ENCODE measurements at places on chromosomes 3 and 15.

DNA sequence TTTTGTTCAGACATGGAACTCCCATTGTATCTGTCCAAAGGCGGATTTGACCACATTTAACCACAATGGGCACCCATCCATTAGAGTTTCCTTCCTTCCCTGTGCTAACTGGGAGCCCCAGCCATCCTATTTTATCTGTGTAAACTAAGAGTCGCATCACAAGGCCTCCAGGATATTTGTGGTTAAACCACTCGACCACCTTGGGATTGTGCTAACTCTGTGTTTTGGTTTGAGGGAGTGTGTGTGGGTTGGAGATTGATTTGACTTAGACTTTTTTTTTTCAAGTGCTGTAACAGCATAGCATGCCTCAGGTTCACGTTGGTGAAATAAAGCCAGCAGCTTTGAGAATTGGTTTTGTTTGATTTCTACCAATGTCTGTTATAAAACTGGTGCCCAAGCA, 100.4 kb upstream of the TP63 start:
- DNase-seq, result no peak

DNA sequence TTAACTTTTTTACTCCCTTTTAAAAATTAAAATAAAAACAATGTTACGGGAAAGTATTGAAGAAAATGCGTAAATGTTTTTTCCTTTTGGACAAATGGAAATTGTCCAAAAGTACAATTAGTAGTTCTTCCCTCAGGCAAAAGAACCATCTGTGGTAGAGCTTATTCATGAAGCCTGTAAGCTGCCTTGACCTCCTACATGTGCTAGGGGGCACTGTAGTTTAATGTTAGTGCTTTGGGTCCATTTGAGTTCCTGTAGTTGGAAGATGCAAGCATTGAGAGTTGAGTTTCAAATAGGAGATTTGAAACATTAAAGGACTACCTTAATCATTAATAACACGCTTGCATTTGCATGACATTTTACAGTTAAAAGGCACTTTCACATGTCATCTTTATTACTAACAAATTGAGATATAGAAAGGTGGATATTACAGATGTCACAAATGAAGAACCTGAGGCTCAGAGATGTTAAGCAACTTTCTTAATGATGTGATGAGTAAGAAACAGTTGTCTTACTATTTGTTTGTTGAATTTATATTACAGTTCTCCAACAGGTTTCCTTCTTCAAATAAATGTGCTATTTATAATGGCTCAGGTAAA, 1.8 kb upstream of the ZNF385D start:
- DNase-seq, result peak; percentile 74

DNA sequence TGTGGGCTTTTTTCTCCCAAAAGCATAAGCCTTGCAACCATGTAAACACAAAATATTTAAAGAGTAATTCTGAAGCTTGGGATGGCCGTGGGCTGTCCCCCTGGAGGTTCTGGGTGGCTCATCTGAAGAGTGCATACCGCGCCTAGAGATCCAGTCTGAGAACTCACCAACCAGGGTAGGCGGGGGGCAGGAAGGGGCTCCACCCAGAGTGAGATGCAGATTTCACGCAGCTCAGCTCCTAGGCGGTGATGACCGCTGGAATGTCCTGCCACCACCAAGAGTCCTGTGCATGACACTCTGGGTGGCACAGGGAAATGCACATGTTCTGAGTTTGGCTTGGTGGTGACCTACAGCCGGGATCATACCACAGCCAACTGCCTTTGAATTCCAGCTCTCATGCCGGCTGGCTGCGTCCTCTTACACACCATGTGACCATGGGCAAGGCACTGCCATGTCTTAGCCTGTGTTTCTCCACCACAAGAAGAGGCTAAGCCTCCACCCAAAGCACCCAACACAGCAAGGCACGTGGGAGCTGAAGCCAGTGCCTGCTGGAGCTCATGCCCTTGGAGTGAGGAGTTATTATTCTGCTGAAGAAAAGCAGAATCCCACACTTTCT, 125.1 kb upstream of the IQSEC1 start:
- no peak for DNase-seq

GRCh38 chr15:62889734-62890505, 152.6 kb upstream of the TPM1 start:
- DNase-seq, result no peak
